ENCODE measurements at places on chromosomes 6 and 20.

DNA sequence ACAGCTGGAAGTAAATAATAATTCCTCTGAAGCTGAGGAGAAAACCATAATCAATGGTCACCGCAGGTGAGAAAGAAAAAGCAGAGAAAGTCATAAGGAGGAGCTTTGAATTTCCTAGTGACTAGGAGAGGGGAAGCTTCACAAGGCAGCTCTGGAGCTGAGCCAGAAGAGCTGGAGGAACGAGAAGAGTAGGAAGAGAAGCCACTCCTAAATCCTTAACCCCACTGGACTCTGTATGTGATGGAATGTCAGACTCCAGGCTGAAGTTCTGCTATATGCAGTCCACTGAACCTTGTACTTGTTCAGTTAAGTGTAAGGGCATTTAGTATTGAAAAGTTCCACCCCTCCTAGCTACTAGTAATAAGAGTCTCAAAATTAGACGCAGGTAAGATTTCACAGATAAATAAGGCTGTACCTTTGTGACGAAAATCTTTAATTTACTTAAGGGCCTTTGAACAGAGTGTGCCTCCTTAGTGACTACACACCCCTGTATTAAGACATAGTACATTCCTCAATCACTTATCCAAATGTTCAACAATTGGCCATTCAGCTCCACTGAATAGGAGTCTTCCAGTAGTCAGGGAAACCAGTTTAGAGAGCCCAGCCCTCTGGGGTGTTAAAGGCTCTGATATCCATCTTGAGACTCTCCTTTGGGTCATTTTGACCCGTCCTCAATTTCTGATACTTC, 71.4 kb upstream of the UFL1 start:
- no peak for DNase-seq

GRCh38 chr6:167517254-167517916, 192.5 kb downstream of the TTLL2 start:
- DNase-seq, result no peak

GRCh38 chr6:11845664-11846577, 67.3 kb upstream of the ADTRP start:
- no peak for DNase-seq

GRCh38 chr6:53090576-53090975, 25.4 kb downstream of the FBXO9 start:
- DNase-seq, result no peak
